ENCODE measurements at places on chromosomes 1 and 21.

GRCh38 chr21:44354775-44355771, 1.7 kb downstream of the TRPM2 start:
- DNase-seq = no peak

DNA sequence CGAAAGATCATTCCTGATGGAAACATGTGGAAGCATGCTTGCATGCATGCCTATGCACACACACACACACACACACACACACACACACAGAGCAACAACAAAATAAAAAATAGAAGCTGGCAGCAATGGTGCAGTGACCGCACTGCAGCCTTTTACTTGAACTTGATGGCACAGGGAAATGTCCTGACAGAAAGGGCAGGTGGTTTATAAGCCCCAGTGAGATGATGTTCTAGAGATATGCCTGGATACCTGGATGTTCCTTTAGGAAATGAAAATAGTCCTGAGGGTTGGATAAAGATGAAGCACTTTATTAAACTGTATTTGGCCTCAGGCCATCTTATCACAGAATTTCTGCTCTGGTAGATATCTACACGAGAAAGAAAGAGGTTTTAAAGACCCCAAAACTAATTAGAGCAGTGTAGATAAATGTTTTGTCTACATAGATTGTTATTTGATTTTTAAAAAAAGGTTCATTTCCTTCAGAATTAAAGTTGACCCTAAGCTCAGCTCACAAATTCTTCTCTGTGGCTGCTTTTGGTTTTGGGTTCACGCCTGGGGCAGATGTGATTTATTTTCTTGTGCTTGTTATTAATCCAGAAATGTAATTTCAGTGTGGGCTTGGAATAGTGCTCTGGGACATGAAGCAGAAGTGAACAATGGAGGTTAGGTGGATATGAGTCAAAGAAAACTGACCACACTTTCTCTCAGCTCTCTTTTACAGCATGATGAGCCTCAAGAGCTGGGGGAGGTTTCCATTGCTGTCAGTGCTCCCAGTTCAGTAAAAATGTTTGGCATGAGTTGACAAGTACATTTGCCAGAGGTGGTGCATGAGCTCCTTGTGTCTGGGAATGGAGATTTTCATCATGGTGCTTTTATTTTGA, 22.9 kb downstream of the ADAM30 start:
- no peak for DNase-seq

GRCh38 chr1:110214454-110215404, 4.6 kb downstream of the KCNC4 start:
- no peak for DNase-seq

GRCh38 chr1:4058122-4058521, 158.1 kb upstream of the C1orf174 start:
- no peak for DNase-seq
